Renal pelvis (tissue), 12 donors: ENCODE measurements at places on chromosomes 1 and 21.
A peak's percentile ranks its signal among the peaks of the same experiment; 100 is the strongest.

- no peak for DNase-seq
These were observed 248.4 kb upstream of the JUN start for GRCh38 chr1:59032228-59032627.

- no peak for DNase-seq
These were observed 43.9 kb upstream of the SAMD13 start for GRCh38 chr1:84257617-84258016.

DNA sequence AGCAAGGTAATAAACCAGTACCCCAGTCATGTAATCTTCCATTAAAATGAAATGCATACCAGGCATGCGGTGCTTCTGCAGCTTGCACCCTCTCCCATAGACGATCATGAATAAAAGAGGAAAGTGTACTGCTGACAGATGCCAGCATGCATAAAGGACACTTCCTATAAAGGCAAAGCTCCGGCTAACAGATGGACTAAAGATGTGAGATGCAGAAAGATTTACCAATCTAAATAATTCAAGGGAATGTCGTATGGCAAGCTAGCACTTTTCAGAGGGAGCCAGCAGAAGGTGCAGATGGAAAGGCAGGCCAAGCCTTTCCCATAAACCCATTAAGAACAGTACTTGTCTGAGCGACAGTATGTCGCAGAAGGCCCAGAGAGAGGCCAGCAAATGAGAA lies 542.0 kb downstream of the NUF2 start:
- no peak for DNase-seq

- DNase-seq, result no peak
These were observed 7.9 kb downstream of the KIF21B start for GRCh38 chr1:201015551-201016091.

DNA sequence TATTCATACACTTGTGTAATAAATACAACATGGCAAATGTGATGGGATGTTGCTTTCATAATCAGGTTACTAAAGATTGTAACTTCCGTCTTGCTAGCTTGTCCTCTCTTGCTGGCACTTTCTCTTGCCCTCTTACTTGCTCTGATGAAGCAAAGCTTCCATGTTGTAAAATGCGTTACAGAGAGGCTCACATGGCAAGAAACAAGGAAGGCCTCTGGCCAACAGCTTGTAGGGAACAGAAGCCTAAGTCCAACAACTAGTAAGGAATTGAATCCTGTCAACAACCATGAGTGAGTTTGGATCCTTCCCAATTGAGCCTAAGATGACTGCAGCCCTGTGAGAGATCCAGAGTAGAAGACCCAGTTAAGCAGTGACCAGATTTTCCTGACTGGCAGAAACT lies 15.4 kb downstream of the TMED5 start:
- no peak for DNase-seq

DNA sequence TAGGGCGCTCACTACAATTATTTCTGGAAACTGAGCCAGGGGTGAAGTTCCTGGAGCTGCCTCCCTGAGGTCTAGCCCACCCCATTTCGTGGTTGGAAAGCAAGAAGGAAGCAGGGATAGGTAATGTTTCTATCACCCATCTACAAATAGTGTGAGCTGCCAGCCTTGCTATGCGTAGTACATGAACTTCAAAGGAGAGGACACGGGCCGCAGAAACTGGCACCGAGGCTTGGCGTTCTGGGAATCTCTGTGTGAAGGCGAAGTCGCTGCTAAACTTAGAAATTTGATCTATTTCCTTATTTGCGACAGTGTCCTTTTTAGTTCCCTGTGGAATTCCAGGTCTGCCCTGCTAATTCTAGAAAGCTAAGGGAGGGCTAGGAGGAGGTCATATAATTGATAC lies 49.6 kb upstream of the NTPCR start:
- DNase-seq, result no peak

DNA sequence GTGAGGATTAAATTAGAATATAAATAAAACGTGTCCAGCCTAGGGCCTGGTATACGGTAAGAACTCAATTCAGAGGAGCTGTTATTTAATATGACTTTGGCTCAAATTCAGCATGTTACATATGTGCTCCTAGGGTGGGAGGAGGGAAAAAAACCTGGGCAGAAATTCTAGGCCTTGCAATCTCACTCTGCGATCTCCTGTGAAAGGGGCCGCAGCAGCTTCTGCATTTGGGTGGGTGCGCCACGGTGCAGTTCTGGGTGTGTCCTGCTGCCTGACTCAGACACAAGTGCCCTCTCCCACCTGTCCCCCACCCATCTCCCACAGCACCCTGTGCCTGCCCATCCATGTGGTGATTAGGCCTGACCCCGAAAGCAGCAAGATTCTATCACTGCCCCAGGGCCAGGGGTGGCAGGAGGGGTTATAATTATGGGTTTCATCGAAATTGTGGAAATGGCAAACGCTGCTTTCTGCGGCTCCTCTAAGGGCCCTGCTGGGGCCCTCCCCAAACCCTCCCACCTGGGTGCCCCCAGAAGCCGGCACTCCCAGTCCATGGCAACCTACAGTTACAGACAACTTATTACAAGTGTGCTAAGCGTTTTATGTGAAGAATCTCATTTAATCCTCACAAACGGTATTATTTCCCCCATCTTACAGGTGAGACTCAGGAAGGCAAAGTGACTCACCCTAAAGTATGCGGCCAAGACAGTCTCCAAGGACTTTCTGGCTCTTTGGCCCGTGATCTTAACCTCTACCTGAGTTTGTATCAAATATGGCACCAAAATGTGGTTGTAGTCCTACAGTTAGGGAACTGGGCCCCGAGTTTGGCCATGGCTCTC lies 25.5 kb upstream of the GRHL3 start:
- DNase-seq, result no peak

GRCh38 chr1:221166559-221167318 lies 287.5 kb downstream of the HLX start:
- no peak for DNase-seq

GRCh38 chr1:233459968-233460367 lies 132.4 kb downstream of the MAP3K21 start:
- peak; percentile 4 for DNase-seq

GRCh38 chr1:227298512-227299240 lies 19.6 kb downstream of the CDC42BPA start:
- DNase-seq, result no peak

- DNase-seq, result peak; percentile 45
These were observed 2.5 kb downstream of the RGS4 start for GRCh38 chr1:163071405-163072255.

- no peak for DNase-seq
These were observed 21.8 kb downstream of the USP25 start for GRCh38 chr21:15751546-15751945.

- no peak for DNase-seq
These were observed 31.4 kb upstream of the TARDBP start for GRCh38 chr1:10980841-10981727.

GRCh38 chr1:61102041-61102440 lies 19.7 kb downstream of the NFIA start:
- no peak for DNase-seq

GRCh38 chr1:1032424-1032823 lies 12.5 kb downstream of the AGRN start:
- DNase-seq, result no peak

GRCh38 chr1:8662380-8663072 lies 154.9 kb downstream of the RERE start:
- no peak for DNase-seq

DNA sequence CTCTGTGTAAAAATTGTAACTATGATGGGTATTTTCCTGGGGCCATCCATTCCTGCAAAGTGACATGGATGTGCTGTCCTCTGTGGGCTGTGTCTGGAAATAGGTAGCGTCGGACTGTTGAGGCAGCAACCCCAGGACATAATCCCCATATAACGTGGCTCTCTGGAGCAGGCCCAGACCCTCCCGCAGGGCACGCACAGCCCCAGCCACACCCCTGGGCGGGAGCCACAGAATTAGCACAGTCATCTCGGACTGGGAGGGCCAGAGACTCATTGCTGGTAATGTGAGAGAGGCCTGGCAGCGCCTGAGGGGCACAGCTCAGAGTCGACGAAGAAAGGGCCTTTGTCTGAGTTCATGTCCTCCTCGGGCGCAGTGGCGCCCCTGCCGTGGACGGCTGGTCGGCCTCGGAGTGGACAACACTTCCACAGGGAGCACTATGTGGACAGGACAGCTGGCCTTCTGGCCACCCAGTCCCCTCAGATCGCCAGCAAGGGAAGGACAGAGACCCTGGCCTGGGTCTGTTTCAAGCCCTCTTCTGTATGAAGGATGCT lies 20.1 kb downstream of the SIM2 start:
- no peak for DNase-seq

GRCh38 chr1:159181328-159182024 lies 10.1 kb downstream of the CADM3 start:
- DNase-seq, result no peak

GRCh38 chr21:38380481-38381137 lies 117.7 kb downstream of the ERG start:
- no peak for DNase-seq

DNA sequence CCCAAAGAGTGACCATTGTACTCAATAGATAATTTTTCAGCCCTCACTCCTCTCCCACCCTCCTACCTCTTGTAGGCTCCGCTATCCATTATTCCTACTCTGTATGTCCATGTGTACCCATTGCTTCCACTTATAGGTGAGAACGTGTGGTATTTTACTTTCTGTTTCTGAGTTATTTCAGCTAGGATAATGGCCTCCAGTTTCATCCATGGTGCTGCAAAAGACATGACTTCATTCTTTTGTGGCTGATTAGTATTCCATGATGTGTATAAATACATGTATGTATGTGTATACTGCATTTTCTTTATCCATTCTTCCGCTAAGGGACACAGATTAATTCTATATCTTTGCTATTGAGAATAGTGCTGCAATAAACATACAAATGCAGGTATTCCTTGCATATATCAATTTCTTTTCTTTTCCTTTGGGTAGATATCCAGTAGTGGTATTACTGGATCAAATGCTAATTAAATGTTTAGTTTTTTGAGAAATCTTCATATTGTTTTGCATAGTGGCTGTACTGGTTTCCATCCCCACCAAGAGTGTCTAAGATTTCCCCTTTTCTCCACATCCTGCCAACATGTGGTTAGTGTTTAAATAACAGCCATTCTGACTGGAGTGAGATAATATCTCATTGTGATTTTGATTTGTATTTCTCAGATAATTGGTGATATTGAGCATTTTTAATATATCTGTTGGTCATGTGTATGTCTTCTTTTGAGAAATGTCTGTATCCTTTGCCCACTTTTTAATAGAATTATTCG lies 4.9 kb downstream of the LY9 start:
- no peak for DNase-seq

DNA sequence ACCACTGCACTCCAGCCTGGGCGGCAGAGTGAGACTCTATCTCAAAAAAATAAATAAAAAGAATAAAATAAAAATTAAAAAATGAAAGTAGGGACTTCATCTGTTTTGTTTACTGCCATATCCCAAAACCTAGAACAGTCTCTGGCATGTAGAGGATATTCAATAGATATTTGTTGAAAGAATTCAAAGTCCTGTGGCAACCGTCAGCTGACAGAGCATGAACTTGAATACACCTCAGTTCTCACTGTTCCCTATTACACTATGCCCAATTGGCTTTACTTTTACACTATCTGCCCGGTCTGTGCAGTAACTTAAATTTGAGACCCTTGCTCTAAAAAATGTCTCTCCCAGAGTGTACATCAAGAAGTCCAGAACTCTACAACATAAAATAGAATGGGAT lies 46.2 kb downstream of the PRDX6 start:
- no peak for DNase-seq

GRCh38 chr1:156805766-156806511 lies 10.7 kb downstream of the SH2D2A start:
- peak; percentile 85 for DNase-seq

- DNase-seq, result no peak
These were observed 18.6 kb downstream of the SPOCD1 start for GRCh38 chr1:31797216-31797615.

DNA sequence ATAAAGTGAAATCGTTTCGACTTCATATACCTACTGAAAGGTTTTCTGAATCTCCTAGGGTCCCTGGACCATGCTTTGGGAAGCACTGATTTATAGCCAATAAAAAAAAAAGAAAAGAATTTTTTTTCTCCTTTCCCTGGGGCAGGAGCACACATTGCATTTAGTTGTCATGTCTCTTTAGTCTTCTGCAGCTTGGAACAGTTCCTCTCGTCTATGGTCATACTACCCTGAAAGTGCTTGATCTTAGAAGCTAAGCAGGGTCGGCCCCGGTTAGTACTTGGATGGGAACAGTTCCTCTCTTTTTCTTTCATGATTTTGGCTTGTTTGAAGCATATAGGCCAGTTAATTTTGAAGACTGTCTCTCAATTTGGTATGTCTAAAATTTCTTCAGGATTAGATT lies 3.7 kb upstream of the SERPINC1 start:
- no peak for DNase-seq

DNA sequence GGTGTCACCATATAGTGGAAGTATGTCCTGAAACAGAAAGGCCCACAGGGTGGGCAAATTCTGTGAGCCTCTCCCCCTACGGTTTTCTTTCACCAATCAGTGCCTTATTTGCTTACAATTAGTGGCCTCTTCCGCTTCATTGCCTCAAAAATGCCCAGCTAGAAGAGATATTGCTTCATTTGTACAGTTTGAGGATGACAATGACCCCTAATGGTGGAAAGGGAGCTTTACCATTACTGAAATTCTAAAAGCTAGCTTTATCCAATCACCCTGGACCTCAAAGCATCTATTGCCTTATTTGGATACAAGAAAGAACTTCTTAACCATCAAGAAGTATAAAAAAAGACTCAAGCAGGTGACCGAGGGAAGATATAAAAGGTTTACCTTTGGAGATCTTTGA lies 49.6 kb downstream of the LRRC71 start:
- no peak for DNase-seq

GRCh38 chr21:46477765-46478164 lies 19.1 kb downstream of the DIP2A start:
- no peak for DNase-seq

DNA sequence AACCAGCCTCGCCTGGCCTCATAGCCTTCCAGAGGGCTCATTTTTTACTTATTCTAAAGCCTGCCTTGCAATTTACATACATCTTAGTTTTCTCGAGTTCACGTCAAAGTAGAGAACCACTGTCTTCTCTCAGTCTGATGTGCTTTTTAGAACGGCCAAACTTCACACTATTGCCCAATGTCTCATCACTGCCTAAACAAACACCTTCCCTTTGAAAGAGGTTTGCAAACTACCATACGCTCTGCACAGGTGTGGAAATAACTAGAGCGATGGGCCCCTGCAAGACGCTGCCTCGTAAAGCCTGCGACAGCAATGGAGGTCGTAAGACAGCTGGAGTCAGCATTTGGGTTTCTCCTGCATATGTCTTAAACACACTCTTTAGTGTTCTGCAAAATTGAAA lies 22.6 kb downstream of the PRDM15 start:
- DNase-seq, result no peak

DNA sequence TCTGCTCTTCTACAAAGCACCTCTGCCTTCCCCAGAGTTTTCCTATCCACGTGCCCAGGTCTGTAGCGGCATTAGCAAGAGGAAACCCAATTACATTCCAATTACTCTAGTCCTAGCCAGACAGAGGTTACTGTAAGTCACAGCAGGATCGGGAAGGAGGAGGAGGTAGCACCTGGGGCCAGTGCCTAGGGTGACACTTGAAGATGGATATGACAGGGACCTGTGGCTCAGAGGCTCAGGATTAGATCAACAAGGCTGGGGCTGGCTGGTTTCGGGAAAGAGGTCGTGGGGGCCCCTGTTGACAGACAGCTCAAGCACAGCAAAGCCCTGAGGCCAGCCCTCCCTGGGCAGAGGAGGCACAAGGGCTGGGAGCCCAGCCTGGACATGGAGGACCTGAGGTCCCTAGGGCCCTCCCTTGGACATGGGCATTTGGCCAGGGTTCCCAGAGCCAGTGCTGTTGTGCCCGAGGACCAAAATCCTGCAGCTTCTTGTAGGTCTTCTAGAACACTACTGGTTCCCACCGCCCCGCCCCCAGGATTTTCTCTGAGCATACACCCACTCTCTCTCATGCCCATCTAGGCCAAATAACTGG lies 3.0 kb upstream of the HCRTR1 start:
- DNase-seq, result no peak
